Inflammatory macrophage (primary cell): ENCODE measurements at places on chromosomes 6 and 20.
A peak's percentile ranks its signal among the peaks of the same experiment; 100 is the strongest.

DNA sequence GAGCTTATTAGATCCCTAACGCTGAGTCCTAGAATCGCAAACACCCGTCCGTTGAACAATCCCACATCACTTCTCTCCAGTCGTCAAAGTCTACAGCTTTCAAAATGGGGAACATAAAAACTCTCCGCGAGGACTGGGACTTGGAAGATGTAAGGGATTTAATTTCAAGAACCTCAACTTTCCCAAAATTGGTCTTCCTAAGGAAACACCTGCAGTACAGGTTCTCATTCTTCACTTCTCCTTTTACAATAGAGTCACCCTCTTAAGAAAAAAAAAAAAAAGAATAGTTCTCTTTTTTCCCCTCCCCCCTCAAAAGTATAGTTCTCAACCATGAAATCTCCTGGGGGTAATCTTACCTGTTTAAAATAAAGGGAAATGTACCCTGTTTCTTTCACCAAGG lies 6.6 kb upstream of the ZBTB22 start:
- DNase-seq, result no peak

DNA sequence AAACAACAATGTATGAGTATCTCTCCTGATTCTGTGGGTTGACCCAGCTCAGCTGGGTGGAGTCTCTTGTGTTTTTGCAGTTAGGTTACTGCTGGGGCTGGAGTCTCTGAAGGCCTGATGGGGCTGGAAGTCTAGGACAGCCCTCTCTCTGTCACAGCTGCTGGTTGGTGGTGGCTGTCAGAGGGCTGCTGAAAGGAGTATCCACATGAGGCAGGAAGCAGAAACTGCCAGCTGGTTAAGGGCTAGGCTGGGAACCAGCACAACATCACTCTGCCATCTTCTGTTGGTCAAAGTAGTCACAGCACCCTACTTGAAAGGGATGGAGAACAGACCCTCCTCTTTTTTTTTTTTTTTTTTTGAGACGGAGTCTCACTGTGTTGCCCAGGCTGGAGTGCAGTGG lies 10.0 kb upstream of the PACSIN1 start:
- no peak for DNase-seq

DNA sequence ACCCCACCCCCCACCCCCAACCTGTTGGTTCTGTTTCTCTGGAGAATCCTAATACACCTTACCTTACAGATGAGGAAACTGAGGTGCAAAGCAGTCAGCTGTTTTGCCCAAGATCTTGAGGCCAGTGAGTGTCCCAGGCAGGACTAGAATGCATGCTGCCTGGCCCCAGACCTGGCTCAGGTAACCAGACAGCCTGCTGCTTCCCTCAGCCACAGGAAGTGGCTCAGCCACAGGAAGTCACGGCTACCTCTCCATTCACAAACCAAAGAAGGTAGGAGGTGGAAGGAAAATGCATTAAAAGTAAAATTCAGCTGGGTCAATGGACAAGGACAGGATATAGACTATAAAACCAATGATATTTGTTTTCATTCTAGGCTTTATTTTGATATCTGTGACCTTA lies 517.6 kb downstream of the CD83 start:
- no peak for DNase-seq

DNA sequence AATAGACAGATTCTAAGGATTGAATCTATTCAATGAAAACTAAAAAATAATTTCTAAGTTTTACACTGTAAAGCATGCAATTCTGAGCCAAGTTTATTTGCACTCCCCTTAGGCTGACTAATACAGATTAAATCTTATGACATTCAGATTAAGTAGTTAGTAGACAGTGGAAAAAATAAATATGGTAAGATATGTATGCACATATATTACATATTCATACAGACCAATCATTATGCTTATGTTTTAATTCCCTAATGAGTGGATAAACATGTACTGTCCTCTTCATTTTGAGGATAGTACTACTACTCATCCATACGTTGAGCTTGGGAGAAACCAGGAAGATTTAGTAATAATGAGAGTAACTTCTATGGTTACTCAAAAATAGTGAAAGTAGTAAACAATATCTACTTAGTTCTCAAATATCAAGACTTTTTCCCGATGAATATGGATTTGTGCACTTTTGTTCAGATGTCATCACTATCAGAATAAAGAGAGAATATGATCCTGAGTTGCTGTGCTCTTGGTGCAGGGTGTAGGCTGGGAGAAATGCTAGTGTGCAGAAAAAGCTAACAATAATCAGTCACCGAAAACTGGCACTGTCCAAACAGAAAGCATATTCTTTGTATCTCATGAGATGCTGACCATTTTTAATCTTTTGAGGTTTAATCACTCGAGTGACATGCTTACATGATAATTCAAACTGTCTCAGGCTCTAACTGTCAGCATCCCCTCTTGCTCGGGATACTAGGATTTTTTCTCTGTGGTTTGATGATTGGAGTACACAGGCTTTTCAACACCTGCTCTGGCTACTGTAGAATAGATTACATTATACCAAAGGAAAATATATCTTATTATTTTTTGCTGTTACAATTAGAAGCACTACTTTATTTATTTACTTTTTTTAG lies 111.6 kb downstream of the EPHA7 start:
- no peak for DNase-seq

GRCh38 chr20:38131588-38132121 lies 33.4 kb downstream of the TGM2 start:
- no peak for DNase-seq

GRCh38 chr6:131049608-131050007 lies 13.4 kb downstream of the EPB41L2 start:
- no peak for DNase-seq

GRCh38 chr20:10868299-10868698 lies 194.5 kb upstream of the JAG1 start:
- no peak for DNase-seq

DNA sequence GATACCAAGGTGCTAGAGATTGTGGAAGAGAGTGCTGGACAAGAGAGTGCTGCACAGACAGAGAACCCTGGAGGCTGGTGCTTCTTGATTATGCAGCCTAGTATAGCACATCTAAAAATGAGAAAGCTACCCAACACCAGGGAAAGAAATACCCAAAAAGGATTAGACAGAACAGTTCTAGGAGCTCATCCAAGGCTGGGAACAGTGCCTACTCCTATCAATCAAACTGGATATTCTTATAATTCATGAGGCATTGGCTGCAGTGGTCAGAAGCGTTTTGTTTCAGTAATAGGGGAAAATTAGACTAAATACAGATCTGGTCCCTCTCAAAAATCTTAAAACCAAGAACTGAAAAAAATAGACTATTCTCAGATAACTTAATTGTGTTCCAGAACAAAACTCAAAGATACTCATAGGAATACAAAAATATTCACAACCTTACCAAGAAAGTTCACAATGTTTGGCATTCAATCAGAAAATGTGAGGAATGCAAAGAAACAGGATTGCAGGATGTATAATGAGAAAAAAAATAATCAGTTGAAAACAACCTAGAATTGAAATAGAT lies 222.9 kb downstream of the EPHA7 start:
- no peak for DNase-seq

- DNase-seq, result no peak
Observed at GRCh38 chr6:167329014-167329413, 4.1 kb downstream of the TTLL2 start.

GRCh38 chr6:135323202-135323668 lies 142.1 kb downstream of the MYB start:
- DNase-seq, result no peak

DNA sequence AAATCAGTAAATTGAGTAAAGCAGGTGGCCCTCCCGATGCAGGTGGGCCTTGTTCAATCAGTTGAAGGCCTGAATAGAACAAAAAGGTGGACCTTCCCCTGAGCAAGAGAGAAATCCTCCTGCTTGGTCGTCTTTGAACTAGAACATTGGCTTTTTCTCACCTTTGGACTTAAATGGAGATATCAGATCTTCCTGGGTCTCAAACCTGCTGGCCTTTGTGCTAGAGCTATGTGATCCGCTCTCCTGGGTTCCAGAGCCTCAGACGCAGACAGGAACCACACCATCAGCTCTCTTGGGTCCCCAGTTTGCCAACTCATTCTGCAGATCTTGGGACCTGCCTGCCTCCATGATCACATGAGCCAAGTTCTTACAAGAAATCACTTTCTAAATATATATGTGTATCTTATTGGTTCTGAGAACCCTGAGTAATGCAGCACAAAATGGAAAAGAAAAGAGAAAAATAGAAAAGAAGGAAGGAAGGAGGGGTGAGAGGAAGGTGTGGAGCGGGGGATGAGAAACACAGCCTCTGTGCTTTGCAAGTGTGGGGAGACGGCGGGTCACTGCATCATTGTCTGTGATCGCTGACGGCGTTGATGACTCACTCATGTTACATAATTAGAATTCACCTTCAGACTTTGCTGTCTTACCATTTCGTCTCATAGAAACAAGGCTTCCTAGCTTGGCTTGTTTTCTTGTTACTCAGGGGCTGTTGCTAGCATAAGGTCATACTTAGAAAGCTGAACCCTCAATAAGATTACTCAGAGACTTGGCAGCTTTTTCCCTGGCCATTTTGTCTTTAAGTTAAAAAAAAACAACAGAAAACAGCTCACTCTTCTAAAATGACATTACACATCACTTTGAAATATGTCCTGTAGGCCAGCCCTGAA lies 85.7 kb upstream of the NEDD9 start:
- peak; percentile 84 for DNase-seq

DNA sequence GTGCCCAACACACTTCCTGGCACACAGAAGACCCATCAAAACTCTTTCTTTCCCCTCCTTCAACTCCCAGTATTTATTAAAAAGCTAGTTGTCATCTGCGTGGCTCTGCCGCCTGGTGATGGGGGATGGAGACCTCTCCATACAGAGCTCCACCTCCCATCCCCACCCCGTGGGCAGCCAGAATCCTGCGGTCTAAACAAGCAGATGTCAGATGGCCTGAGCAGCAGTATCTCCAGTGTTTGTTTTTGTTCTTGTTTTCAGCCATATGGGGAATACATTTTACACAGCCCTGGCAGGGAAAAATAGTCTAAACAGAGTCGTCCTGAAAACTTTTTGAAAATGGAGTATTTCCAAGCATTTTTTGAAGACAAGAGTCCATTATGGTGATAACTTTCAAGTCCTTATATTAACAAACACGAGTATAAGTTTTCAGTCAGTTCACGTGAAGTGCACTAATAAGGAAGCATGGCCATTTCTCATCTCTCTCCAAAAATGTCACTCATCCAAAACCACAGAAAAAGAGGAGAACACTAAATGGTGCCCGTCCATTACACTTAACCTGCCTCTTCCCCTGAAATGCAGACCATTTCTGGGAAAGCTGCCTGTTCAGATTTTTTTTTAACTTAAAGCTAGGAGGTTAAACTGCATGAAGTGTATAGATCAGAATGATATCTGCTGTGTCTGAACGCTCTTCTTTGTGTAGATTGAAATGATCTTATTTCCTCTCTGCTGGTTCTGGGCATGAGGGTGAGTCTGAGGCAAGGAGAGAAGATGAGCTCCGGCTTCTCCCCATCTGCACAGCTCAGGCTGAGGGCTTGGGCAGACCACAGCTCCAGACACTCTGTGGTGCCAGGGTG lies 91.0 kb downstream of the TCP11 start:
- DNase-seq, result peak; percentile 52

DNA sequence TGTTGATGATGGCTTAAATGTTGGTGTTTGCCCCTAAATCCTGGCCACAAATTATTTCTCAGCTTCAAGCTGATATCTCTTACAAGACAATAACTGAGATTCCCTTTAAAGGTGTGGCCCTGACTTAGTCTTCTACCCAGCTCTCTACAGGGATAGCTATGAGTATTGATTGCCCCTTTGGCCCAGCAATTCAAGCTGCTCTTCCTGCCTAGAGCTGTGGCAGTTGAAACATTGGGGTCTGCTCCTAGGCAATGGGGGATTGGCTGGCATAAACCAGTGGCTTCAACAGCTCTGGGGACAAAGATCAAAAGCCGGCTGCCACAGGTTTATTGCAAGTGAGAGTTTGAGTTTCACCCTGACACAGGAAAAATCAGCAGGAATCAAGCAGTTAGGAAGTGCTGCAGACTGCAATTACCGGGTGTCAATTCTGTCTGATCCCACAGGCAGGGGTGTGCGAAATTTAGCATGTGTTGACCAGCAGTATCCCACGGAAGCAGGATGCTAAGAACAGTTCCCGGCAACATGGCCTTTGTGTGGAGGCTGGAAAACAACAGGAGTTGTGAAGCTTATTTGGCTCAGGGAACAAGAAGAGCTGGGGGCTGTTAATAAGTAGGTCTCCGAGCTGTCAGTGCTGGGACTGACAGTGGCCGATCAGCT lies 66.2 kb upstream of the IYD start:
- DNase-seq, result no peak

- no peak for DNase-seq
Observed at GRCh38 chr6:27545271-27546046, 72.6 kb upstream of the ZNF184 start.

DNA sequence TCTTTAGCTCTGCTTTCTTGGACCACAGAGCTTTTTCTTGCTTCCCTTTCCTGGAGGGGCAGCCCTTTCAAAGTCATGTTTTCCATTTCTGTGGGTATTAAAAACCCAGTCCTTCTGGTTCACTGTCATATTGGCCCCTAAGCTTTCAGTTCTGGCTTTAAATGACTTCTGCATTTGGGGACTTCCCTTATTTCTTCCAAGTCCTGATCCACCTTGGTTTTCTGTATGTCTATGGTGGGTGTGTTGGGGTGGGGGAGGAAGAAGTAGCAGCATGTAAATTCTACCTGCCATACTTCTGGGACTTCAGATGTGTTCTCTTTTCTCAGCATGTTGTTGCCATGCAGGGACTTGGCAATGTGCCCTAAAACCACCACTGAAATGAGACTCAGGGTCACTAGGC lies 77.1 kb upstream of the EMILIN3 start:
- peak; percentile 32 for DNase-seq

GRCh38 chr20:50788045-50788991 lies 6.5 kb upstream of the BCAS4 start:
- DNase-seq, result no peak

- DNase-seq, result peak; percentile 67
Observed at GRCh38 chr6:14066782-14067406, 50.7 kb upstream of the CD83 start.

DNA sequence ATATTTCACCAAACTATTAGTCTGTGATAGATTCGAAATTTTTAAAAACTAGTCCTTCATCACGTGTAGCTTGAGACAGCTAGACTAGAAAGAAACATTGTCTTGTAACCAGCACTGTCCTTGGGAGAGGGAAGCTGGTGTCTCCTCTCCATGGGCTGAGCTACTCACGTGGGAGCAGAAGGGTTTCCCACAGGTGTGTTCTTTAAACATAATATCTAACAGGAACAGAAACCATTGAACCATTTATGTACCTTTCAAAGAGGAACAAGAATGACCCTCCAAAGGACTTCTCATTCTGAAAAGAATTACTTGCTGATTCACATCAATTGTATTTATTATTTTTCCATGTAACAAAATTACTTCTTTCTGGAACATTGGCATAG lies 72.4 kb upstream of the SYNJ2 start:
- DNase-seq, result no peak

GRCh38 chr6:145261758-145262157 lies 473.6 kb downstream of the EPM2A start:
- no peak for DNase-seq

- no peak for DNase-seq
Observed at GRCh38 chr20:62657956-62658355, 15.7 kb downstream of the SLCO4A1 start.
